Stimulated activated CD4-positive, alpha-beta T cell treated with anti-CD3 and anti-CD28 coated beads, Interleukin-1b, Interleukin-23, amount 100 ng/mL, for 48 hours (primary cell): ENCODE measurements at places on chromosomes 2 and 18.
A peak's percentile ranks its signal among the peaks of the same experiment; 100 is the strongest.

GRCh38 chr18:63137999-63138435 is 181.6 kb downstream of the BCL2 start:
- peak; percentile 53 for DNase-seq

GRCh38 chr2:11004199-11004598 is 92.5 kb downstream of the KCNF1 start:
- DNase-seq, result no peak

DNA sequence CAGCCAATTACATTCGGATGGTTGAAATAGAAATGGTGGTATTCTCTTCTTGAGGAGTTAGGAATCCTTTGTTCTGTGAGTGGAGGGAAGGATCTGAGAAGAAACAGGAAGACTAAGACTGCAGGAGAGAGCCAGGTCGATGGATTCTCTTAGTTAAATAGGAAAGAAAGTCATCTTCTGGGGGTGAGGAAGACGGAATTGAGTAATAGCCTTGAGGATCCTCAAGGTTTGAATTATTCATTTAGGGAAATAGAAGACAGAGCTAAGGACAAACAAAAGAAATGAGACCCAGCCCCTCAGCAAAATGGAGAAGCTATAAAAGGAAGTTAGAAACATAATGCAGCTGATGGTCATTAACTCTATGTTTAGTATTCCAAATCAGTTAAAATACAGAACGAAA is 1.8 kb downstream of the LAPTM4A start:
- DNase-seq, result no peak

DNA sequence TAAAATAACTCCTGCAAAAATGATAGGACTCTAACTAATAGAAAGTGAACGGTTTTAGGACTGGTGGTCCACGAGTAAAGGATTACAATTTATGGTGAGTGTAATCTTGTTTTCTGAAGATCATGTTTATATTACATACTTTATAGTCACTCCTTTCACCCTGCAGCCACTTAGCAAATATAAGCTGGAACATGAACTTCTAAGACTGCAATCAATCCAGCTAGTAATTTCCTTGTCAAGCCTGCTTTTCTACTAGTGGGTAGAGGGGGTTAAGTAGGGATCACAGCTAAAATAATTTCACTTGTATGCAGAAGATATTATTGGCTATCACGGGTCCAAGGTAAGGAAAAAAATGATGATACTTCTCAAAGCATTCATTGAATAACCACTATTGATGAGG is 125.5 kb upstream of the NETO1 start:
- no peak for DNase-seq

GRCh38 chr2:55771612-55772011 is 78.0 kb upstream of the PNPT1 start:
- DNase-seq, result no peak

DNA sequence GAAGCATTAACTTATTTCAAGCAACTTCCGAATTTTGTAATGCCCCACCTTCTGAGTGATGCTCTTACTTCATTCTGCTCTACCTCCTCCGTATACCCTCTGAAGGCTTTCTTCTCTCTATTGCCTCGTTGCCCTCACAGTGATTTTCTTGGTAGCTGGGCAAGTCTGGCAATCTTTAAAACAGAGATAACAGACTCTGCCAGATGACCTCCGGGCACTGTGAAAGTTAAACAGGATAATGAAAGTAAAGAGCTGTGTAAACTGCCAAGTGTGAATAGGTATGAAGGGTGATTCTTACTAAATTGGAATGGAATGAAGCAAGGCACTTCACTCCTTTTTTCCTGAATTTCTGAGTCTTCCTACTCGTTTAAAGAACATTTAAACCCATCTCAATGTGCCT is 207.3 kb upstream of the GYPC start:
- DNase-seq, result no peak

GRCh38 chr2:218859556-218859987 is at the start of gene WNT6:
WNT6 (plus strand) TSS chr2:218859805; CDS start chr2:218860038, 233 bp downstream.
- no peak for DNase-seq

DNA sequence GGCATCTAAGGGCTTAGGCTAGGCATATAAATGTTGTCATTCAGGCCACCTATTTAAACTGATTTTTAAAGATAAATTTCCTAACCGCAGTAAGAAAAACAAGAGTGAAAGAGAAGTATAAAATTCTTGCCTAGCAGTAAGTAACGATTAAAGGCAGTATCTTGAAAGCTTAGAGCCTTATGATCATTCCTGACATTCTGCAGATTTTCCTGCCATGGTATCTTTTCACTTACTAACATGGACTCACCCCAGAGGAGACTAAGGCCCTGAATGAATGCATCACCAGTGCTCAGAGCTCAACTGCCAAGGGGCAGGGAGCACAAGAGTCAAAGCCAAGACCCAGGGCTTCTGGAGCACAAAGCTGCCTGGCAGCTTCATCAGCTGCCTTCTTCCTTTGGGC is 133.1 kb downstream of the GCA start:
- no peak for DNase-seq

DNA sequence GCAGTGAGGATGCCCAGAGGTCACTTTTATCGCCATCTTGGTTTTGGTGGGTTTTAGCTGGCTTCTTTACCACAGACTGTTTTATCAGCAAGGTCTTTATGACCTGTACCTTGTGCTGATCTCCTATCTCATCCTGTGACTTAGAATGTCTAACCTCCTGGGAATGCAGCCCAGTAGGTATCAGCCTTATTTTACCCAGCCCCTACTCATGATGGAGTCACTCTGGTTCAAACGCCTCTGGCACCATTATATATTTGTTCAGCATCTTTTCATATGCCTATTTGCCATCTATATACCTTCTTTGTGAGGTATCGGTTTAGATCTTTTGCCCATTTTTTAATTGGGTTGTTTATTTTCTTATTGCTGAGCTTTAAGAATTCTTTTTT is 7.2 kb upstream of the CCNT2 start:
- no peak for DNase-seq

DNA sequence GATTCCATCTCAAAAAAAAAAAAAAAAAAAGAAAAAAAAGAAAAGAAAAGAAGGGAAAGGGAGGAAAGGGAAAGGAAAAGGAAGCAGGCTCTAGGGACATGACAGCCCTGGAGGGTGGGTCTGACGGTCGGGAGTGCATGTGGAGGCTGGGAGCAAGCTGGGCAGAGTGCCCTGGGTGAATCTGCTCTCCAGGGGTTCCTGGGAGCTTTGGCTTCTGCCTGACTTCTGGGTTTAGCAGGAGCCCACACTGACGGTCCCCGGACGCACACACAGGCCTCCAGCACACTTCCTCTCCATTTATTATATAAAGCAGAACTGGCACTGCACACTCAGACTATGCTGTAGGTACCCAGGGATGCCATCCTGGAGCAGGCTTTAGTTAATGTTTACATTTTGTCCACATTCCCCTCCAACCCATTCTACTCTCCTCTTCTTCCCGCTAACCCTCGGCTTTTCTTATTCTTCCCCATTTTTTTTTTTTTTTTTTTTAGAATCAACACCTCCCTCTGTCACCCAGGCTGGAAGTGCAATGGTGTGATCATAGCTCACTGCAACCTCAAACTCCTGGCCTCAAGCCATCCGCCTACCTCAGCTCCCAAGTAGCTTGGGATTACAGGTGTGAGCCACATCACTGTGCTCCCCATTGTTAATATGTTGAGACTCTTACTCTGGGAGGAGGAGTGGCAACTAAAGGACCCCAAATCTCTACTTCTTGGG is 151.1 kb upstream of the SLC1A4 start:
- no peak for DNase-seq

DNA sequence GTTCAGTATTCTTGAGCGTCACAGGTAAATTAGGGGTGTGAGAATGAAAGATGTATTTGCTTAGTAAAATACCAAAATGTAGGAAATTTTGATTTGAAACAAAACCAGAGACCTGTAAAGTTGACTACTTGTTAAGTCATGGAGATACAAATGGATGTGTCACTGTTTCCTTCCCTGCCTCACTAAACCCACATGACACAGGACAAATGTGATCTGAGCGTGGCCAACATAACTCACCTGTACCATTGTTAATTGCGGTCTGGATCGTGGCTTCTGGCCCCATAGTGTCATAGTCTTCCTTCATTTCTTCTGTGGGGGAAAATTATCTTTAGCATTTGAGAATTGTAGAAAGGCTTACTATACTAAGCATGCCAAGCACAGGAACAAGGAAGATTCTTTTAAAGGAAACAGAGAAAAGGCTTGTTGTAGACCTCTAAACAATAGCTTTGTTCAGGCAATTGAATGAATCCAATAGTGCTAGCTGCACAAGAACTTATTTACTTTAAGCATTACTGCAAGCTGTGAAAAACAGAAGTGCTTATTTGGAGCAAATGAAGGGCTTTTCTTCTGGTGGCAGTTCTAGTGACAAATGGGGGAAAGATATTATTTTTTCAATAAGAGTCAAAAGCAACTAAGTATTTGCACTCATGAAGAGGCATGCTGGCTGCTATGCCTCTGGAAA is 95.2 kb downstream of the ZEB2 start:
- DNase-seq, result peak; percentile 31

DNA sequence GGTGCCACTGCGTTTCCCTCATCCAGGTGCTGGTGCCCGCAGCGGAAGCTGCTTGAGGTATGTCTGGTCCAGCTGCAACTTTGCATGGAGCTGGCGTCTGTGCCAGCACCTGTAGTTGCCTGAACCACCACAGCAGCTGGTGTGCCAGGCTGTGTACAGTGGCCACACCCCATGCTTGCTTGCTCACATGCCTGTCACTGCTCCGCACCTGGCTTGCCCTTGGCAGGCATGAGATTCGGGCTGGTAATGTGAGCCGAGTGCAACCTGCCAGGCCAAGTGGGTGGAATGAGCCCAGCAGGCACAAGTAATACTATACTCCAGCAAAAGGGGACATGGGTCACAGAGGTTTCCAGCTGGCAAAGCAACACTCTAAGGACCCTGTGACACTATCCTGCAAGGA is 1123.3 kb upstream of the ACVR2A start:
- no peak for DNase-seq
